ENCODE measurements at places on chromosomes 1 and 21. TPM values are rescaled to one million over a fixed set of nuclear protein-coding genes. Genes with fewer than 3 reads are reported as not detected.
A peak's percentile ranks its signal among the peaks of the same experiment; 100 is the strongest.

DNA sequence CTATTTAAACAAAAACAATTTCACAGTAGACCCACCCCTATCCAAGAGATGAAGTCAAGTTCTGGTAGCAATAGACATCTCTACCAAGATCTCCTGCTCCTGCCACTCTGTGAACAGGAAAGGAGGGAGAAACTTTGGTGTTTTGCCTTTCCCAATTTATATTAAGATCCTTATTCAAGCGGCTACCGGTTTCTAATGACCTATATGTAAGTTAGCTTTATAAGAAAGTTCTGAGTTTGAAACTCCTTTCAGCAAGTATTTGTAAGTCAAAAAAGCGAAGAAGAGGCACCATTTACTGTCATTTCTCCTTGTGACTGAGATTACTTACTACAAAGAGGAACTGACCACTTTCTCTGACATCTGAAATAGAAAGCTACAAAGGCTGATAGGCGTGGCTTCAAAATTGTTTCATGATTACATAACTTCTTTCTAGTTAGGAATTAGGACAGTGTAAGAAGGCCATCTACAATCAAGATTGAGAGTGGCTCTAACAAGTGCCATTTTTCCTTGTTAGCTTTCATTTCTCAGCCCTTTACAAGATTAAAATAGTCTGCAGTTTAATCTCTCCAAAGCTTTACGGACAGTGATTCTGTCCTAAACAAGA lies at the start of gene MNDA:
Gene MNDA (plus strand): TSS at position 448 of the 604 bp plus-strand sequence. CDS start 10,803 bp downstream, outside the sequence.
- DNase-seq: no peak

DNA sequence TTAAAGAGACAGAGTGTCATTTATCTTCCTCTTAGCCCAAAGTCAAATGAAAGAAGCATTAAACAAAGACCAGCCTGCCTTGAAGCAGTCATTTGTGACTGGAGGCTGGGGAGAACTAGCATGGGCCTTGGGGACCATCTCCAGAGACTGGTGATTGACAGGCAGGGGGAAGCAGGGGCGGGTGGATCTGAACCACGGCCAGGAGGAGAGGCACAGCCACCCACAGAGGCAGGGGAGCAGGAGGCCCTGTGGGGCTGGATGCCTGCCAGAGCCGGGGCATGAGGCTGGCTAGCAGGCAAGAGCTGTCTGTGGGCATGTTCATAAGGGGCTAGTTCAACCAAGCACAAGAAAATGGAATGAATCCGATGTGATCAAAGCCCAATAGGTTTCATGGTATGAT lies 73.9 kb downstream of the PLXNA2 start:
- no peak for DNase-seq

GRCh38 chr1:89631816-89632656 lies 884 bp upstream of the LRRC8C start:
- no peak for DNase-seq

DNA sequence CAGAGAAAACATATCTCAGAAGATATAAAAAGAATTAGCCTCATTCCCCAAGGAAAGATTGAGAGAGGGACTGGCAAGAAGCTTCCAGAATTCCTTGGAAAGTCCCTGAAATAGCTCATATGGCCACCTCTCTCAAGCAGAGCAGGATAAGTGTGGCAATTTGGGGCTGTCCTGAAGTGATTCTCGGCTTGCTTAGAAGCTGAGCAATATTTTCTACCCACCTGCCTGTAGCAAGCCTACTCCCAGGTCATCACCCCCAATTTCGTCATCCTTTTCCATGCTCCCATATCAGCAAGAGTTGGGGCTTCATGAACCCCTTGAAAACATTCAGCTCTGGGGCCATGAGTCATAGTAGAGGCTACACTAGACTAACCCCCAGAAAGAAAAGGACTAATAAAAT lies 131.5 kb downstream of the PLPP3 start:
- no peak for DNase-seq

GRCh38 chr1:29249170-29249691 lies 12.9 kb downstream of the PTPRU start:
- DNase-seq: no peak

DNA sequence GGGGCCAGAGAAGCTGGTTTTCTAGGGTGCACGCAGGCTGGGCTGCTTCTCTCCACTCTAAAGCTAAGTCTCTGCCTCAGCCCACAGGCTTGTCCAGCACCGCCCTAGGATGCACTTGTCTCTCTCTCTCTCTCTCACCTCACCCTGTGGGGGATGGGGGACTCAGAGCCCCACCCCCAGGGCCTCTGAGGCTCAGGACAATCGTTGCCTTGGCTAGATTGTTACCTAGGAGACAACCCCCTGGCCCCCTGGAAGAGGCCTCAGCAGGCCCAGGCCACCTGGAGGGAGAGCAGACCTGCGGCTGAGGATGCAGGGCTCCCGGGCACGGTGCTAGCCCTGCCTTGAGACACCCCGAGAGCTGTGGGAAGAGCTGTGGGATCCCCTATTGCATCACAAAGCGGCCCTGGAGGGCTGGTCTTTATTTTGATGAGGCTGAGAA lies at the start of gene ACTRT2:
Gene ACTRT2 (plus strand): TSS at position 235 of the 439 bp plus-strand sequence. CDS start 220 bp downstream, outside the sequence.
- no peak for DNase-seq

- no peak for DNase-seq
These were observed 12.9 kb upstream of the KCNJ15 start for GRCh38 chr21:38243732-38244406.

GRCh38 chr1:195550071-195550862 lies 1058.0 kb downstream of the KCNT2 start:
- DNase-seq: no peak

DNA sequence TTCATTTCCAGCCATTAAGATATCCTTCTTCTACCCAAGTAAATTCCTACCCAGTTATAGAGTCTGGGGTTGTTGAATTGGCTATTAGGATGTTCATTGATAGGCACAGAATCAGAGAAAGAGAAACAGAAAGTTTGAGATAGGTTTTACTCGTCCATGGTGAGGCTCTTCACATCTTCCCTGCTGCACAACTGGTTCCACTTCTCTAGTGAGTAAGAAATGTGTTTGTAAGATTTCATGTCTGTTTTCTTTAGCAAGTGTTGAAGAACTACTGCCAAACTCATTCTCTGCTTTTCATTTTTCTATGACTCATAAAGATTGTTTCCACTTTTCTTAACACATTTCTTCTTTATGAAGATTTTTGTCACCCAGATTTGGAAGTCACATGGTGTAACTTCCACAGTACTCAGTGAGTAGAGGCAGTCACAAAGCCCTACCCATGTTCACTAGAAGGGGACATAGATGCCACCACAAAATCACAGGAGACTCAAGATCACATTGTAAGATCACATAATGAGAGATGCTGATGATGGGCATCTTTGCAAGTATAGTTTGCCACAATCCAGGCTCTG lies 152.3 kb downstream of the SNX7 start:
- no peak for DNase-seq

- DNase-seq: no peak
These were observed 179.7 kb downstream of the TNFSF18 start for GRCh38 chr1:172870901-172871606.

DNA sequence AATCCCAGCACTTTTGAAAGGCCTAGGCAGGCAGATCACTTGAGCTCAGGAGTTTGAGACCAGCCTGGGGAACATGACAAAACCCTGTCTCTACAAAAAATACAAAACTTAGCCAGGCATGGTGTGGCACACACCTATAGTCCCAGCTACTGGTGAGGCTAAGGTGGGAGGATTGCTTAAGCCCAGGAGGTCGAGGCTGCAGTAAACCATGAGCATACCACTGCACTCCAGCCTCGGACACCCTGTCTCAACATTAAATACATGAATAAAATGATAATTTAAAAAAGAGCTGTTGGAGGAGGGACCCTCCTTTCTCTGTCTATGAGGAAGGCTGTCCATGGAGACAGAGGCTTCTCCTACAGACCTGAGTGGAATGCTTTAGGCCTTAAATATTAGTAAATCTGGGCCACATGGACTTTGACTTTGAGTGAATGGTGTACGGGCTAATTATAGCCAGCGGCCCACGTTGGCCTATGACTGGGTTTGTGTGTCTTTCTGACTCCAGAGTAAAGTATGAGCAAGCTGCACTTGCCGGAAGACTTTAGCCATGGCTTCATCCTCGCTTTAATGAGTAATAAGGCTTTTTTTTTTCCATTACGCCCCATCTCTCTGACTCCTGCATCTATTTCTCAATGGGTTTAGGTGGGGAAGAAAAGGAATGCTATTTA lies 21.3 kb downstream of the RAB3B start:
- DNase-seq: no peak

- no peak for DNase-seq
These were observed 503.9 kb upstream of the USP24 start for GRCh38 chr1:55718758-55719671.

GRCh38 chr1:6329851-6330250 lies 63.7 kb downstream of the ACOT7 start:
- DNase-seq: no peak

GRCh38 chr21:34567604-34568155 lies 47.2 kb downstream of the RCAN1 start:
- no peak for DNase-seq

- DNase-seq: peak; percentile 44
These were observed at the start of gene MIXL1 for GRCh38 chr1:226223157-226223785. TSS of gene MIXL1 (plus strand) at chr1:226223664. CDS start at chr1:226223682, 18 bp downstream.

- DNase-seq: no peak
These were observed 27.8 kb upstream of the LYPD8 start for GRCh38 chr1:248783367-248783766.

DNA sequence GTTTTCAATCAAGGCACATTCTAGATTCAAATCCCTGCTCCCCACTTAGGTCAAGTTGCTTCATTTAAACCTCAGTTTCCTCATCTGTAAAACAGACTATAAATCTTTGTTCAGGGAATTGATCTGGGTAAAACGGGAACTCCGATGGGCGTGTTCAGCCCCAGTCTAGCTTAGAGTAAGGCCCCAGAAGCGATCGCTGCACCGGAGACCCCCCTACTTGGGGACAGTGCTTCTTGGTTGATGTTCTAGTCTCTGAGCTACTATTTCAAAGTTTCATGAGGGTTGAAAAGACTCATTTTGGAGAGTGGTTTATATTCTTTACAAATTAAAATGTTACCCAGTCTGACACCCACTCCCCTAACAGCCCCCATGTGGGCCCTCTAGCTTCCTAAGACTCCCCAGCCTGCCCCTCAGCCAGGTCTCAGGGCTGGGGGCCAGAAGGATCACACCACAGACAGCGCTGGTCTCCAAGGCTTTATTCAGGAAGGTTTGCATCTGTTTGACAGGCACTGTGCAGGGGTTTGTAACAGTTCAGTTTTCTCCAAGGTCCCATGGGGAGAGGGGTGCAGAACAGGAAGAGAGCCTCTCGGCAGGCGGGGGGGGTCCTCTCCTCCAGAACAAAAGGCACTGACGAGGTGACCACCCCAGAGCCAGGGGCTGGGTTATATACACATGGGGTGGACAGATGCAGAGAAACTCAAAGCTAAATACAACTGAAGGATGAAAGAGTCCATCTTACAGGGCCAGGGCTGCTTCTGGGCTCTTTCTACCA lies 82.9 kb downstream of the STUM start:
- DNase-seq: peak; percentile 12

GRCh38 chr1:14259191-14259757 lies 339.2 kb upstream of the KAZN start:
- DNase-seq: no peak

GRCh38 chr1:975896-976683 lies 5.8 kb downstream of the PERM1 start:
- DNase-seq: peak; percentile 64

GRCh38 chr1:113459279-113459678 lies 69.0 kb downstream of the MAGI3 start:
- no peak for DNase-seq

DNA sequence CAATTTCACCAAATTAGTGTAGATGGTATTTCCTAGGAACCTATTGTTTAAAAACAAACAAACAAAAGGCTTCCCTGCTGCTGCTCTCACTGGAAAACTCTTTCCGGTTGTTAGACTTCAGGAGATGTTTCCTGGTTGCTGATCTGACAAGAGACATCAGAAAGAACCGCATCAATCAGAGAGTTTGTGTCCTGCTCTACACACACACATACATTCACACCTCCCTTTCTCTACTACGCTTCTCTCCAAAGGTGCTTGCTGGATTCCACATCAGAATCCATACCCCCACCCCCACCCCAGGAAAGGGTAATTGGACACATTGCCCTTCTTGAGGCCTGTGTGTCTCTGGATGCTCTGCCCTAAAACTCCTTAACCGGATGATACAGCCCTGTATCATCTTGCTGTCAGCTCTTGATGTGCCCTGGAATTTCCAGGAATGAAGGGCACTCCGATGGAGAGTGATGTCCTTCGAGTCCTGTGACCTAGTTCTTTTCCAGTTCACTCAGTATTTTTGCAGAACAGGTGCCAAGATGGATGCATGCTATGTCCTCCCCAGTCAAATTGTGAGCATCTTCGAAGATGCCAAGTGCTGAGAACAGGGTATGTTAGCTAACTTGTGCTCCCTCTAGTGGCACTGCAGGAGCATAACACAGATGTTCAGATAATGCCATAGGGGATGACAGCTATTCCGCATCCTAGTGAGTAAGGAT lies 113.7 kb upstream of the SLC35F3 start:
- no peak for DNase-seq

Gene MARK1
- total RNA-seq: 3.8 TPM

Gene ID3
- total RNA-seq: 195 TPM

Gene USH2A
- not detected for total RNA-seq

Gene GON4L
- 81.8 TPM for total RNA-seq

Gene ARHGEF10L
- total RNA-seq: 0.59 TPM

Gene MYCL
- 0.10 TPM for total RNA-seq

Gene XCL1
- total RNA-seq: not detected

Gene S100A7A
- not detected for total RNA-seq

Gene CELA3B
- not detected for total RNA-seq

Gene DIO1
- not detected for total RNA-seq

Gene RCAN3
- total RNA-seq: 23.6 TPM
